ENCODE measurements at places on chromosomes 5 and 9.
A peak's percentile ranks its signal among the peaks of the same experiment; 100 is the strongest.

- no peak for DNase-seq
These were observed 120.1 kb upstream of the GAS1 start for GRCh38 chr9:87067426-87067825.

- peak; percentile 34 for DNase-seq
These were observed 202.5 kb downstream of the MEF2C start for GRCh38 chr5:88680253-88681132.

GRCh38 chr5:80191991-80192398, 63.9 kb downstream of the SERINC5 start:
- DNase-seq: no peak

DNA sequence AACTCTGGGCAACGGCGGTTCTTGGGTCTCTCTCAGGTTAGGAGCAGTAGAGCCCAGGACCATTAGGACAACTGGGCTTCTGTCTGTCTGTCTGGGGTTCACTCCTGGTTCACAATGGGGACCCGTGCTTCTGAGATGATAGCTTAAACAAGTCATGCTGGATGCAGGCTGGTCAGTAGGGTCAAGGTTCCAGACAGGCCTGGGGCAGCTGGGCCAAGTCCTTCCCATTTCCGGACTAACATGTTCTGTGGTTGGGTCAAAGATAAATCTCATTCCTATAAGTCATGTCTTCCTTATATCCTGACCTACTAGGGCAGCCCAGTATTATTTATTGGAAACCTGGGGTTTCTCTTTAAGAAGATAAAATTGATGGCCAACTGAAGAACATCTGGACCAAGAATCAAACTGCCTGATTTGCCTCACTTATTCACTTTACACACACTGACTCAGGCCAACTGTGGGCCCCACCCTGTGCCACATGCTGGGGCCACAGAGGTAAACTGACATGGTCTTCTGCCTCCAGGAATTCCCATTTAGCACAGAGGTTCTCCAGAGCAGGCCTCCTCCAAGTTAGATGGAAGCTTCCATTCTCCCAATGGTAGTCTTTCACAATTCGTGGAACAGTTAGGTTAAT, 8.3 kb downstream of the HDHD3 start:
- no peak for DNase-seq

DNA sequence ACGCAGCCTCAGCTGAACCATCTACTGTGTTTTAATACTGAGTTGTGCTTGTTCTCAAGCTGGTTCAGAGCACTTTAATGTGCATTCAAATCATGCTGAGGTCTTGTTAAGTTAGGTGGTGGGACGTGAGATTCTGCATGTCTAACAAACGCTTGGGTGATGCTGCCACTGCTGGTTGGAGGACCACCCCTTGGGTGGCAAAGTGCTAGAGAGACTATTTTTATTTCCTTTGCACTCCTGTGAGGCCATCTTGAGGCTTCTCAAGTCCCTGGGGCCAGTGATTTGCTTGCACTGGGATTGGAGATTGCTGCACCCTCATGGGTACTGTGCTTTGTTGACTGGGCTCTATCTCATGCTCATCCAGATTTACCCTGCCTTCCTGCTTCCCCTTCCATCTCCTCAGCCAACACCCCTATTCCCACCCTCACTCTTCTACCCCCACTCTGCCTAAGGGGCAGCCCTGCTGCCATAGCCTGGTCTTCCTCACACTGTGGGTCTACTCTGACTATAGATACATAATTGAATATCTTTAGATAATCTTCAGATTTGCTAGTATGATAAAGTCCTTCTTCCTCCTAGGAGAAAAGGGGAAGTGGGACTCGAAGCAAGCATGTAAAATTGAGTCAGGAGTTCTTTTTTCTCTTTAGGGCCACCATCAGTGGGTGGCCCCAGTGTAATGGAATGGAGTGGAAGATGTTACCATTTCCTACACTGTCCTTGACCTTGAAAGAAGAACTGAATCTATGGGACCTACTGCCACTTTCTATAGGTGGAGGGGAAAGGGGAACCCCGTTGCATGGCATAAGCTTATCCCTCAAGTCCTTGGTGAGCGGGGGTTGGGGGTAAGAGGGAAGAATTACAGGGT, 45.1 kb upstream of the SUB1 start:
- no peak for DNase-seq

DNA sequence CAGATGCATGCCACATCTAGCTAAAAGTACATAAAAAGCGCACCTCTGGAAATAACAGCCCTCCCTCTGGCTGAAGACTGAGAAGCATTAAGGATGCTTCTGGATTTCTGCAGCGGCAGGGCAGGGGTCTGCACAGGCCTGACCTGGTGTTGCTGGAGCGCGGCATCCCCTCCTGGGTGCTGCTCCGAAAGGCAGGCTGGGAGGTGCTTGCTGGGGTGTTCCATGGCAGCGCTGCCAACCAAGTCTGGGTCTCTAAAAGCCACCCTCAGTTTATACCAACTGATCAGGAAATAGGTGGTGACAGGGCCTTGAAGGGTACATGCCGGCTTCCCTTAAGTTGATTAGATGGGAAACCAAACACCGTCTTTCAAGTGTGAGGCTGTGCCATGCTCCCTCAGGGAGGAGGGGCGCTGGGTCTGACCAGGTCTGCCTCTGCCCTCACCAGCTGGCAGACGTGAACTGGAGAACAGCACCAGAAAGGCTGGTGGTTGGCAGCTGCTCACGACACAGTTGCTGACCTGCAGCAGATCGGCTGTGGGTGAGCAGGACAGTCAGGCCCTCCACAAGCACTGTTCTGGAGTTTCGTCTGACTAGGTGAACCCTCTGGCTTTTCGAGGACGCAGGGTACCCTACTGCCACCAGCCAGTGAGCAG, 81.6 kb downstream of the DAP start:
- DNase-seq: no peak

- peak; percentile 75 for DNase-seq
These were observed 508.1 kb downstream of the NR2F1-AS1 start for GRCh38 chr5:93072831-93073459.

GRCh38 chr5:32645246-32645645, 59.9 kb downstream of the SUB1 start:
- no peak for DNase-seq

DNA sequence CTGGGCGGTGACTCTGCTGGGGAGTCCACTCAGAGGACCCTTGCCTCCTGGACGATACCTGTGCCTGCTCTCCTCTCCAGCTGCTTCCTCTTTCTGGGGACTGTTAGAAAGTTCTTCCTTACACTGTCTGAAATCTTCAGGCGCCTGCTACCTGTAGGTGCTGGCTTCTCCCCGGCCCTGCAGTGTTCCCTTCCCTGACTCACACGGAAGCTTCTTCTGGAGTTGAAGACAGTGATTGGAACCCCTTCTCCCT, 562 bp downstream of the GSN start:
- no peak for DNase-seq

DNA sequence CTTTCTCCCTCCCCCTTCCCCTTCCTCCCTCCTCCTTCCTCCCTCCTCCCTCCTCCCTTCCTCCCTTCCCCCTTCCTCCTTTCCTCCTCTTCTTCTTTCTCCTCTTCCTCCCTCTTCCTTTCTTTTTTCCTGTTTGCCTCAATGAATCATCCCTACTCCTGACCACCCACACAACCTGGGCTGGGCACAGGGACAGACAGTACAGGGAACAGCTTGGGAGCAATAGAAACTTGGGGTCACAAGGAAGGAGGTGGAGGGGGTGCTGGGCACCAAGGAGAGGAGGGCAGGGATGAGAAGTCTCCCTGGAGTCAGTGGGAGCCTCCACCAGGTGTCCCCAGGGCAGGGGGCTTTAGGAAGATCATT, 5.0 kb downstream of the TTC16 start:
- DNase-seq: no peak

GRCh38 chr5:93607367-93608258, 24.6 kb downstream of the NR2F1 start:
- peak; percentile 93 for DNase-seq

DNA sequence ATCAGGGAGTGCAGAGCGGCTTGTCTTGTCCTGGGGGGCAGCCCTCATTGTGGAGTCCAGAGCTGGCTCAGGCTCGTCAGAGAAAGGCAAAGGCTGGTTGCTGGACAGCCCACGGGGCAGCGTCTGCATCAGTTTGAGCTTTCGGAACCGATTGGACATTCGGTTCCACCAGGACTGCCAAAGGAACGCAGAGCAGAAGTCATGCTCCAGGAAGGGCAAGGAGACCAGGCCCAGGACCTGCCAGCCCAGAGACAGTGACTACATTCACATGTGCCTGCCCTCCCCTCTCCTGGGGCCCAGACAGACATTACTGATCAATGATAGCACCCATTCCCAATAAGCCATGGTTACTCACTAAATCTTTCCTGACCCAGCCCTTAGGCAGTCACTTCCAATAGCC, 18.1 kb downstream of the ANKS6 start:
- DNase-seq: no peak

DNA sequence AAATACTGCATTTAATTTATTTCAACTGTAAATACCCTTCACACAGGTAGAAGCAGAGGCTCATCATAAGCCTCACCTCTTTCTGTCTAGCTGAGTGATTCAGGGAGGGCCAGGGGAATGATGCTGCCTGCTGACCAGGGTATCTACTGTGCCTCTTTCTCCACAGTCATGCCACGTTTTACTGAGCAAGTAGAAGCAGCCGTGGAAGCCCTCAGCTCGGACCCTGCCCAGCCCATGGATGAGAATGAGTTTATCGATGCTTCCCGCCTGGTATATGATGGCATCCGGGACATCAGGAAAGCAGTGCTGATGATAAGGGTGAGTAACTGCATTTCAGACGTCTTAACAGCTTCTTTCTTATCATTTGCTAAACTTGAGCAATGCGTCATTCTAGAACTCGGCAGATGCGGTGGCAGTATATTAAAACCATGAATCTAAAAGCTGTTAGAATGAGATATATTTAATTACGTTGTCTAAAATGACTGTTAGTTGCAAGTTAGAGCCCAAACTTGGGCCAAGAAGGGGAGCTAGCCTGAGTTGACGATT, 50.0 kb upstream of the LRRTM2 start:
- DNase-seq: no peak

GRCh38 chr5:161851691-161852299, 3.9 kb downstream of the GABRA1 start:
- DNase-seq: no peak

DNA sequence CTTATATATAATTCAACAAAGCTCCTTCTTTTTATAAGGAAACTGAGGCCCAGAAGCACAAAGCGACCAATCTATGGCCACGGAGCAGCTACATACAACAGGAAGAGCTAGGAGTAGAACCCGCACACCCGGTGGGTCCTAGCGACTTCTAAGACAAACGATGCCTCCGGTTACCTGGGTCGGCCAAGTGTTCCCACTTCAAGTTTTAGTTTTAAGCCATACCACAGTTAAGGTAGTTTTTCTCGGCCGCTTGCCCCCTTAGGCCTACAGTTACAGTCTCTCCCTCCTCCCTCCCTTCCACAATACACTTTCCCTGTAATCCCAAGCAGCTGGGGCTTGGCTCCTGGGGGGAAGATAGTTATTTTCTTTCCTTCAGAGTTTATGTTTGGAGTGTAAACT, 533 bp downstream of the SREK1IP1 start:
- peak; percentile 21 for DNase-seq

DNA sequence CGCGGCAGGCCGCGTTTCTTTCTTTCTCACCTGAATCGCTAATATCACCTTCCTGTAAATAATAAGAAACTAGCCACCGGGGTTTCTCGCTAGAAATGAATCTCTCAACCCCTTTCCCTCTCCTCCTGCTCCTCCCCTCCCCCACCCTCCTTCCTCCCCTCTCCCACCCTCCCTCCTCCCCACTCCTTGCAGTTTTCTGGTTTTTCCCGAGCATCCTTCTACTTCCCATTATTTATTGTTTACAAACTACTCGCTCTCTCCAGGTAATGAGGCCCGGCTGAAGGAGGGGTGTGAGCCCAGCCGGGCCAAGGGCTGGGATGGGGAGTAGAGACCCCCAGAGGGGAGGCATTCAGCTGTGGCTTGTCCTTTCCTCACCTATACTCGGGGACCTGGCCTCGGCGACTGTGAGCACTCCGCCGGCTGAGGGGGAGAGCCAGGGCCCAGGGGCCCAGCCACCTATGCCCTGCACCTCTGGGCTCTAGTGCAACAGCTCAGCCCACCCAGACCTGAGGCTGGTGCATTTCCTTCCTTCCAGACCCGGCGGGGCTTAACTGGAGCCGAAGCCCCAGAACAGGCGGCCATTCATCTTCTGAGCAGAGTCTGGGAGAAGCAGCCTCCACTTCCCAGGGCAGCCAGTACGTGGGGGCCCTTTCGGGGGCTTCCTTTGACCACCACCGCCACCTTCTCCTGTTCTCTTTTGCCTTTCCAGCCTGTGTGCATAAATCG, 2.1 kb upstream of the IRX4 start:
- no peak for DNase-seq

DNA sequence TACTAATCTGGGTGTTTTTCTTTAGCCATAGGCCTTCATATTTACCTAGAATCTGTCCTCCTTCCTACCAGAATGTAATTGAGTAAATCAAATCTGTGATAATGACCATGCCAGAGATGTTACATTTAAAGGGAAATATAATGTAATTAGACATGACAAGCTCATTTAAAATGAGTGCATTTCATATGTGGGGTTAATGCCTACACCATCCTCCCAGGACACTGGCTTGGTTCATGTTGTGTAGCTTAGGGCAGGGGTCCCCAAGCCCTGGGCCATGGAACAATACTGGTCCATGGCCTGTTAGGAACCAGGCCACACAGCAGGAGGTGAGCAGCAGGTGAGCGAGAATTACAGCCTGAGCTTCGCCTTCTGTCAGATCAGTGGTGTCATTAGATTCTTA, 276.9 kb upstream of the DAP start:
- no peak for DNase-seq

- DNase-seq: peak; percentile 54
These were observed 27.7 kb upstream of the SSBP2 start for GRCh38 chr5:81778642-81779041.

DNA sequence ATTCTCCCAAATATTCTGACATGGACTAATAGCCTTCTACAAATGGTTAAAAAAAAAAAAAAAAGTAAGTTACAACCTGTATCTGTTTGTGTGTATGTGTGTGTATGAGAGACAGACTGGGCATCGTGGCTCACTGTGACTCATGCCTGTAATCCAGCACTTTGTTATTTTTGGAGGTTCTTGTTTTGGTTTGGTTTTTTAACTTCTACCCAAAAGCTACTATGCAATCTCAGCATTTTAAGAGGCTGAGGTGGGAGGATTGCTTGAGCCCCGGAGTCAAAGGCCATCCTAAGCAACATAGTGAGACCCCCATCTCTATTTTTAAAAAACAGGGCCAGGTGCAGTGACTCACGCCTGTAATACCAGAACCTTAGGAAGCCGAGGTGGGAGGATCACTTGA, 17.6 kb upstream of the HAVCR1 start:
- DNase-seq: peak; percentile 41

- DNase-seq: peak; percentile 51
These were observed 138.4 kb downstream of the KCTD16 start for GRCh38 chr5:144308906-144309670.

DNA sequence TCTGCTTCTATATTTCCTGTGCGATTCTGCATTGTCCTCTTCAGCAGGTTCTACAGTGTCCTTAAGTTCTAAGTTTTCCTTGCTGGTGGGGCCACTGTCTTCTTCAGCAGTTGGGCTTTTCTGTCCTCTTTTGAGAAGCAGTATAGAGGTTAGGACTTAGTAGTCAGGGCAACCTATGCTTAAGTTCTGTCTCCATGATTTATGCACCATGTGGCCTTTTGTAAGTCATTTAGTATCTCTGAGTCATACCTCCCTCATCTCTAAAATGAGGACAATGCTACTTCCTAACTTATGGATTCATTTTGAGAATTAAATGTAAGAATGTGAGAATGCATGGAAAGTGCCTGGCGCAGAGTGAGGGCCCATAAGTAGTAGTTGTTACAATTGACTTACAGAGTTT, 46.8 kb downstream of the GRIN3A start:
- no peak for DNase-seq

All from iris pigment epithelial cell (primary cell).